ENCODE measurements at places on chromosomes 7 and 10.

DNA sequence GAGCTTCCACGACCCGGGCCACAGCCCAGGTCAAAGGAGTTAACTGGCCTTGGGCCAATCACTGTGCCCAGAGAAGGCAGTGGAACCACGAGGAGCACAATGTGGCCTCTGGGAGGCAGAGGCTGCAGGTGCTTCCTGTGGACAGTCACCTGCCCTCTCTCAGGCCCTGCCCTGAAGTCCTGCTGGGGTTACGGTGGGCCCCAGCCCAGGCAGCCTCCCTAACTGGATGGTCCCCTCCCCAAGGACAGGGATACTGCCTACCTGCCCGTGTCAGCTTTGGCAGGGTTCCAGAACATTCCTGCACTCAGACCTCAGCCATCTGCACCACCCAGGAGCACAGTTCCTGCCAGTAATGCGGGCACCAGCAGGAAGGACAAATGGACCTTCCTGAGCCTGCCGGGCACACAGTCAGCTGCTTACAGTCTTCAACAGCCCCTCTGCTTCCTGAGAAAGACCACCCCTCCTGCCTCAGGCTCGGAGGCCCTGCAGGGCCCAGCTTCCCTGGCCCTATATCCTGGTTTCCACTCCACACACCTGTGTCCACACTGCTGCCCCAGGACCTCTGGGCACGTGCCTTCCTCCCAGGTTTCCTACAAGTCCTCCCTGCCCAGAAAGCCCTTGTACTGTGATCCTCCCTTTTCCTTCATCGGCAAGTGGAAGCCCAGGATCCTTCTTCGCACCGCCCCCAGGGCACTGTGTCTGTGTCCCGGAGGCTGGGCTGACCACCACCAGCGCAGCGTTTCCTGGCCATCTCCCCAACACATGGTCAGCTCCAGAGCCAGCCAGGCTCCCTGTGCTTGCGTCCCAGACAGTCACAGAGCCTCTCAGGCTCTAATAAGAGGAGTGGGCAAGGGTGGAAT, 23.3 kb downstream of the WDR86 start:
- no peak for DNase-seq

- DNase-seq = no peak
Measured at GRCh38 chr10:98170249-98171117, 36.0 kb downstream of the R3HCC1L start.

DNA sequence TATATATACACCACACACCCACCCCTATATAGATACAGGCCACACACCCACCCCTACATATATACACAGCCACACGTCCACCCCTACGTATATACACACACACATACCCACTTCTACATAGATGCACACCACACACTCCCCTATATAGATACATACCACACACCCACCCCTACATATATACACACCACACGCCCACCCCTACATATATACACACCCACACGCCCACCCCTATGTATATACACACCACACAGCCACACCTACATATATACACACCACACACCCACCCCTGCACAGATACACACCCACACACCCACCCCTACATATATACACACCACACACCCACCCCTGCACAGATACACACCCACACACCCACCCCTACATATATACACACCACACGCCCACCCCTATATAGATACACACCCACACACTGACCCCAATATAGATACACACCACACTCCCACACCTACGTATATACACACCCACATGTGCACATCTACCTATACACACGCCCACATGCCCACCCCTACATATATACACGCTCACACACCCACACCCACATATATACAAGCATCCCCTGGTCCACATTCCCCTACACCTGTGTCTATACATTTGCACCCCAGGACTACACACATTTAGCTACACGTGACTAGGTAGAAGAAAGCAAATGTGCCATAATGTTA, 52.1 kb upstream of the UBE3C start:
- DNase-seq = no peak

DNA sequence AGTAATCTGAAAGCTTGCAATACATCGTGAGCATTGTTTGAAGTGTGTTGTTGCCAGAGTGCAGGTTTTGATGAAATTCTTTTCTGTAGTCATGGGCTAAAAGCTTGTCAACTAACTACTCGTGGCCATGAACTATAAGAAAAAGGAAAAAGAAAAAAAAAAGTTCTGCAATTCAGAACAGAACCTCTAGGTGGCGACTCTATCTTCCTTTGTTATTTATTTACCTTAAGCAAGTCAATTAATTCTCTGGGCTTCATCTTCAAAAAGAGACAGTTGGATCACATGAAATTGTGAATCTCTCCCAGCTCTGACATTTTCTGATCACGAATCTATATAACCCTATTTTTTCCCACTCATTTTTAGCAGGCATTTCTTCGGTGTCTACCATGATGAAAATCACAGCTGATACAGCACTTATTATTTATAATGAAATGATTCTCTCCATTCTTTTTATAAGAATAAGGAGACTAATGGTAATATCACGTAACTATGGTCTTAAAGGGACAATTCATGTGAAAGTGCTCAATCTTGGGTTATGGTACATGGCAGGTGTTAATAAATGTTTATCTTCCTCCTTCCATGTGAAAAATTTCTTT, 18.8 kb downstream of the TMEM196 start:
- no peak for DNase-seq

DNA sequence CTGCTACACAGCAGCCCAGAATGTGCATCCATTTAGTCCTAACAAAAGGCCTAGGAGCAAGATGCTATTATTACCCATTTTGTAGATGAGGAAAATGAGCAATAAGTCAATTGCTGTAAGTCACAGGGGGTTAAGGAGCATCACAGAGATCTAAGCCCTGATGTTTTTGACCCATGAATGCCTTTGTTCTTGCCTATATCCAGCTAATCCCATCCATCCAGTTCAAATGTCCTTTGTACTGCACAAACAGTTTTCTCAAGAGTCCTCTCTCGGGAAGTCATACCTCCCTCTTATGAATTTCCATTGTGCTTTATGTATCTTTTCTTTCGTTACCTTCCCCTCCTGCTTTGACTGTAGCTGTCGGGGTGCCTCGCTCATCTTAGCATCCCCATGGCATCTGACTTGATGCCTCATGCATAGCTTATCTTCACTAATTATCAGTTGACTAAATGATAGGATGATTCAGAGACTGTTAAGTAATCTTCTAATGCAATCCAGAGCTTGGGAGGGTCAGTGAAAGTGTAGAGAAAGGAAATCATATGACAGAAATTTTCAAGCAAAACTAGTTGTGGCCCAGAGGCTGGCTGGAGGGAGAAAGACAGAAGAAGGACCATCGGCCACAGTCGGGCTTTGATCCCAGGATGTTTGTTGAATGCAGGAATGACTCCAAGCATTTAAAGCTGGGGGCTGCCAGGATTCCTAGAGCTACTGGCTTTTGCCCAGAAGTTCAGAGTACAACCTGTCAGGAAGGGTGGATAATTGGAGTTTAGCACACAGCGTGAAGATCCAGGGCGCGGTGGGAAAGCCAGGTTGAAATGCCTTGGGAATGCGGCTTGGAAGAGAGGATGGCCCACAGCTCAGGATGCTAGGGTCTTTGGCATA, 23.5 kb downstream of the BLVRA start:
- DNase-seq = no peak

DNA sequence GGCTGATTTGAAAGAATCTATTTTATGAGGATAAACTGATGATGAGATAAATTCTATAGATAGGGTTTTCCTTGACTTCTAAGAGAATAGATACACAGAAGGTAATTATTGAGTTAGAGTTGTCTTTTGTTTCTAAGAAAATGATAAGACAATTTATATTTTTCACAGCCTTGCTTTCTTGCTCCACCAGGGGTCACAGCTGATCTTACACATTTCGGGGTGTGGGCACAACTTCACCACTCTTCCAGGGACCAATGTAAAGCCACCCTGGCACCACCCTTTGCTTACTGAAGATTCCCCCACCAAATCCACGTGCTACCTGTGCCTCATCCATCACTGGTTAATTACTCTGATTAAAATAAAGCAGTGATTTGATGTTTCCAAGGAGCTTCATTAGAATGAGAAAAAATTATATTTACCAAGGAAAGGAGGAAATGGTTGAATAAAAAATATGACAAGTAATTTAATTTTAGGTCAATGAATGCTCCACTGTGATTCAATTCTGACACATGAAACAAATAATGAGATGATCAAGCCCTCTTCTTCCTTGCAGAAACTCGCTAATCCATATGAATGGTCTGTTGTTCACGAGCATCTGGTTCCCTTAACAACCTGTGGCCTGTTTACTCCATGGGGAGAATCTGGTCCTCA, 177.3 kb upstream of the TNS3 start:
- DNase-seq = no peak

DNA sequence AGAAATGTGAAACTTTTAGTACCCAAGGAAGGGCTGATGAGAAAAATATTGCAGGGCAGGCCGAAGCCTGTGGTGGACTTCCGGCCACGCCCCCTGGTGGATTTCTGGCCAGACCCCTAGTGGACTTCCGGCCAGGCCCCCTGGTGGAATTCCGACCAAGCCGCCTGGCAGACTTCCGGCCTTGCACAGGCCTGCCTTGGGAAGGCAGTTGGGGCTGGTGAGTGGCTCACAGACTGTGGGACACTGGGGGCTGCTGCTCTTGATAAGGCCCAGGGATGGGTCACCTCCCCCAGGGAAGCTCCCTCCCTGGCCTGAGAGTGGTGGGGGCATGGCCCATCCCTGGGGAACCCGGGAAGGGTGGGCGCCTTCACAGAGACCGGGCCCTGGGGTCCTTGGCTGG, 116.4 kb upstream of the MKI67 start:
- no peak for DNase-seq

- no peak for DNase-seq
Measured at GRCh38 chr10:102553771-102554170, 50.0 kb downstream of the SUFU start.

GRCh38 chr7:100384628-100385294, 11.5 kb downstream of the PILRA start:
- DNase-seq = no peak

DNA sequence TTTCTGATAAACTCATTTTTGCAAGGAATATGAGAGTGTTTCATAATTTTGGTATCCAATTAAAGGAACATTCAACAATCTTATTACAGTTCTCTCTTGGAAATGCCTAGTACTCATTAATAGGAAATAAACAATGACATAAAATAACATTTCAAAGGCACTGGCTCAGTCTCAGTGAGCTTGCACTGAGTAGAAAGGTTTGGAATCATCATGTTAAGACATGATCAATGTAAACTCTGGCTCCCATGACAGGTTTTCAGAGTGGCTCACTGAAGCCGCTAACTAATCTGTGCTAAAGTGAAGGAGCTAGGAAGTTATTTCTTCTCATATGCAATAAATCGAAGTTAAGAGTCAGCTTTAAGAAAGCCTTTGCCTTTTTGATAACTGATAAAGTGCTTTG, 203.3 kb upstream of the HGF start:
- no peak for DNase-seq

GRCh38 chr7:25776744-25777123, 375.3 kb upstream of the NFE2L3 start:
- DNase-seq = no peak

DNA sequence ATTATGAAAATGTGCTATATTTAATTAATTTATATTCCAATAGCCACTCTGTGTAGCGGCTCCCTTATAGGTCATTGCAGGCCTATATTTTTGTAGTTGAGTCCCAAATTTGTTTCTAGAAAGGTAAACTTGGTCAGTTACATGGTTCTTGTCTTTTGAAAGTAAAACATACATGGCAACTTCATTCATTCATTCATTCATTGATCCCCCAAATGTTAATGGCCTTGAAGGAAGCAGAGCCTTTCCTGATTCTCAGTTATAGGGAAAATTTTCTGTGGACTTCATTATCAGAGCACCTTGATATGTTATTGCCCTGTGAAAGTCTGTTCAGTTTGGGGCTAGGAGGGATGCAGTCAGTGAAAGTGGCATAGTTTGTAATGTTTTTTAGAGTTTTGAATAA, 2.9 kb downstream of the BLVRA start:
- no peak for DNase-seq

- no peak for DNase-seq
Measured at GRCh38 chr7:77538281-77539212, 1.5 kb downstream of the PTPN12 start.

GRCh38 chr10:89391907-89392756, at the start of gene IFIT1:
IFIT1 (plus strand) TSS chr10:89392623; CDS start chr10:89392713, 90 bp downstream.
- DNase-seq = no peak

- no peak for DNase-seq
Measured at GRCh38 chr7:143518521-143518920, 40.8 kb downstream of the TAS2R41 start.

DNA sequence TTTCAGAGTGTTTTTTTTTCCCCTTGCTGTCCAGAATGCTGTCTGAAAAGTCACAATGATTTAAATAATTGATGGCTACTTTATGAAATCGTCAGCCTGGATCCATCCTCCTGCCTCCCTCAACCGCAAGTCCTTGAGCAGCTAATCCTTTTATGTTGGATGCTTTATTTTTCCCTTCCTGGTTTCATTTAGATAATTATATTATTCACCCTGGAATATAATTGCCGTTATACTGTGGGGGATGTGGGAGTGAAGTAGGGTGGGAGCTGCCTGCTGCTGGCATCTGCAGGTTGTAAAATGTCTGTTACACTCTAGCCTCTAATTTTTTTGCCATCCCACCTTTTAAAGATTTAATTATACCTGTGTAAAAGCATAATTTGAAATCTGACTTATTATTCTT, 290.5 kb upstream of the LRGUK start:
- no peak for DNase-seq

DNA sequence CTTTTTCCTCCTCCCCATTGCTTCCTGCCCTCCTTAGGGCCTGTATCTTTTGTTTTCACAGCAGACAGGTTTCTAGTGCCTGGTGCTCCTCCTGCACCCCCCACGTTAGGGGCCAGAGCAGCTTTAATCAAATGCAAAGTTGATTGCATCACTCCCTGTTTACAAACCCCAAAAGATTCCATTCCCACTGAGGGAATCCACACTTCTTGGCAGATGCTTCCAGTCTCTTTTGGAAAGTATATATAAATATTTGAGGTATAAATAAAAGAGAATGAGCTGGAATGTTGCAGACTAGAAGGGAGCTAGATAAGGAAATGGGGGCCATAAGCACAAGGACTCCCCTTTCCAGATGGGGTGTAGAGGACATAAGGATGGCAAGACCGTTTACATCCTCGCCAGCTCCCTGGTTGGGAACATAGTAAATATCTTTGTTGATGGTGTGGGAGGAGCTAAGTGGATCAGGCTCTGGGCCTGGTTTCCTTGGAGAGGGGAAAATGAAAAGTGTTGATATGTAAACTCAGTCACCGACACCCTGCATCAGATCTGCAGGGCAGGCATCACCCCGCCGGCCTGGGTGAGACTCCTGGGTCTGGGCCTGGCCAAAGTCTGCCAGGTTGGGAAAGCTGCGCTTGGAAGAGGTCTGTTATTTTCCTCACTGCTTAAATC, 6.2 kb downstream of the RARRES2 start:
- no peak for DNase-seq

GRCh38 chr7:127900732-127901685, 130.2 kb downstream of the LRRC4 start:
- DNase-seq = no peak

Data from activated CD8-positive, alpha-beta memory T cell treated with anti-CD3 and anti-CD28 coated beads for 1 hour (primary cell).